ENCODE measurements at places on chromosomes 13 and 19.

DNA sequence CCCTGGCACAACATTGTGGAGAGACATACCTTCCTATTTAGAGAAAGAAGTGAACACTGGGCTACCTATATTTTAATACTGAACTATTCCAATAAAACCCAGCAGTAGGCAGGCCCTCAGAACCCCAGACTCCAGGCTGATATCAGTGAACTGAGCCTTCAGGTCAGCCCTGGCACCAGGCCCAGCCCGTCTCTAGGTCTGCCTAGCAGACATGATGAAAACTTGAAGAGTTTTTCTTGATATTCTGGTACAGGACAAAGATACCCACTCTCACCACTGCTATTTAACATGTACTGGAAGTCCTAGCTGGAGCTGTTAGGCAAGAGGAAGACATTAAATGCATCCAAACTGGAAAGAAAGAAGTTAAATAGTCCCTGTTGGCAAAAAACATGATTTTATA, 396.6 kb upstream of the SPRY2 start:
- DNase-seq, result no peak

DNA sequence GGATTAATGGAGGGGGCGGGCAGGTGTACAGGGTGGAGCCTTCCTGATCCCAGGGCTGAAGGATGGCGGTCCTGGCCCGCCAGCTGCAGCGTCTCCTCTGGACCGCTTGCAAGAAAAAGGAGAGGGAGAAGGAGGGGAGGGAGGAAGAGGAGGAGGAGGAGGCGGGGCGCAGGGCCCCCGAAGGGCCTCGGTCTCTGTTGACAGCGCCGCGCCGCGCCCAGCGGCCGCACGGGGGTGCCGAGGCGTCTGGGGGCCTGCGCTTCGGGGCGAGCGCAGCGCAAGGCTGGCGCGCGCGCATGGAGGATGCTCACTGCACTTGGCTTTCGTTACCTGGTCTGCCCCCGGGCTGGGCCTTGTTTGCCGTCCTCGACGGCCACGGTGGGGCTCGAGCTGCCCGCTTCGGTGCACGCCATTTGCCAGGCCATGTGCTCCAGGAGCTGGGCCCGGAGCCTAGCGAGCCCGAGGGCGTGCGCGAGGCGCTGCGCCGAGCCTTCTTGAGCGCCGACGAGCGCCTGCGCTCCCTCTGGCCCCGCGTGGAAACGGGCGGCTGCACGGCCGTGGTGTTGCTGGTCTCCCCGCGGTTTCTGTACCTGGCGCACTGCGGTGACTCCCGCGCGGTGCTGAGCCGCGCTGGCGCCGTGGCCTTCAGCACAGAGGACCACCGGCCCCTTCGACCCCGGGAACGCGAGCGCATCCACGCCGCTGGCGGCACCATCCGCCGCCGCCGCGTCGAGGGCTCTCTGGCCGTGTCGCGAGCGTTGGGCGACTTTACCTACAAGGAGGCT, at the start of gene PPM1N:
Gene PPM1N, plus strand, starts transcription at position 33 of the 785 bp plus-strand sequence. Its CDS starts 30 bp downstream, at position 63.
- no peak for DNase-seq

- DNase-seq, result peak; percentile 91
Observed at GRCh38 chr19:3346677-3347353, 19.6 kb upstream of the NFIC start.

GRCh38 chr13:98508280-98508679, 68.6 kb downstream of the STK24 start:
- no peak for DNase-seq

DNA sequence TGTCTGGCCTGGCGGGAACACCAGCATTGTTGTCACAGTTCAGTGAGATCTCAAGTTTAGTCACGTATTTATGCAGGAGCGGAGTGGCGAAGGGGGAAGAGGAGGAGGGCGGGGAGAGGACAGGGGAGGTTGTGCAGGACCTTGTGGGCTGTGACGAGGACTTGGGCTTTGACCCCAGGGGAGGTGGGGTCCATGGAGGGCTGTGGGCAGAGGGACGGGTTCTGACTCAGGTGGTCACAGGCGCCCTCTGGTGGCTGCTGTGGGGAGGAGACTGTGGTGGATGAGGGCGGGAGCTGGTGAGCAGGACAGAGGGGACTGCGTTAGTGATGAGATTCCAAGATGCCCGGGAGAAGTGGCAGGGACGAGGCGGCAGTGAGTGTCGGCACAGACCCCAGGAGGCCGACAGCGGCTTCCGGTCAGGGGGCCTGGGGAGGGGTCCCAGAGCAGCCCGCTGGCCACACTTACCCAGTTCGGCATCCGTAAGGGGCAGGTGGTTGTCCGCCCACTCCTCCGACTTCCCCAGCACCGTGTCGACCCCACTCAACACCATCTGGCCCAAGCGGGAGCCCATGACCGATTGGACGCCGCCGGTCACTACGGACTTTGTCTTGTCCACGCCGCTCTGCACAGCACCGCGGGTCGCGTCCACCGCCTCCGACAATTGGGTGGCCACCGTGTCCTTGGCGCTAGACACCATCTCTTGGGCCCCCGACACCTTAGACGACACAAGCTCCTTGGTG, 15.7 kb downstream of the PLIN3 start:
- DNase-seq, result peak; percentile 65

- DNase-seq, result no peak
Observed at GRCh38 chr13:50275392-50276063, 260.3 kb downstream of the KCNRG start.

- no peak for DNase-seq
Observed at GRCh38 chr13:43077461-43077860, 54.1 kb downstream of the DNAJC15 start.

GRCh38 chr19:43820098-43820883, 6.8 kb upstream of the ZNF283 start:
- DNase-seq, result peak; percentile 28

GRCh38 chr19:50778906-50779430, 8.7 kb downstream of the GPR32 start:
- no peak for DNase-seq

GRCh38 chr13:36261976-36262375, 35.6 kb downstream of the CCDC169 start:
- no peak for DNase-seq

DNA sequence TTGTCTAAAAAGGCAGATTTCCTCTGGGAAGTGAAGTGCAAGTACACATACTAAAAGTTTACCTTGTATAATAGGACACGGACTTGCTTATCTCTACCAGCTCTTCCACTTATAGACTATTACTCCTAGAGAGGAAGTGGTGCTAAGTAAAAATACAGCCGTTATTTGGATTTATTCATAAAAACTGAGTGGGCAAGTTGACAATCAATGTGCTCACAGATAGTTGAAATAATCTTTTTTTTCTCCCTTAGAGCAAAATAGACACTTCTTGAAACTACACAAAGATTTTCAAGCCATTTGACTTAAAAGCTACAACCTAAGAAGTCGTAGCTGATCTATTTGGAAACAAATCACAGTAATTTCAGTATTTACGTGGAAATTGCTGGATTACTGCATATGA, 2584.7 kb upstream of the PCDH20 start:
- DNase-seq, result no peak

GRCh38 chr13:51328488-51328887, 11.0 kb upstream of the SERPINE3 start:
- DNase-seq, result no peak

DNA sequence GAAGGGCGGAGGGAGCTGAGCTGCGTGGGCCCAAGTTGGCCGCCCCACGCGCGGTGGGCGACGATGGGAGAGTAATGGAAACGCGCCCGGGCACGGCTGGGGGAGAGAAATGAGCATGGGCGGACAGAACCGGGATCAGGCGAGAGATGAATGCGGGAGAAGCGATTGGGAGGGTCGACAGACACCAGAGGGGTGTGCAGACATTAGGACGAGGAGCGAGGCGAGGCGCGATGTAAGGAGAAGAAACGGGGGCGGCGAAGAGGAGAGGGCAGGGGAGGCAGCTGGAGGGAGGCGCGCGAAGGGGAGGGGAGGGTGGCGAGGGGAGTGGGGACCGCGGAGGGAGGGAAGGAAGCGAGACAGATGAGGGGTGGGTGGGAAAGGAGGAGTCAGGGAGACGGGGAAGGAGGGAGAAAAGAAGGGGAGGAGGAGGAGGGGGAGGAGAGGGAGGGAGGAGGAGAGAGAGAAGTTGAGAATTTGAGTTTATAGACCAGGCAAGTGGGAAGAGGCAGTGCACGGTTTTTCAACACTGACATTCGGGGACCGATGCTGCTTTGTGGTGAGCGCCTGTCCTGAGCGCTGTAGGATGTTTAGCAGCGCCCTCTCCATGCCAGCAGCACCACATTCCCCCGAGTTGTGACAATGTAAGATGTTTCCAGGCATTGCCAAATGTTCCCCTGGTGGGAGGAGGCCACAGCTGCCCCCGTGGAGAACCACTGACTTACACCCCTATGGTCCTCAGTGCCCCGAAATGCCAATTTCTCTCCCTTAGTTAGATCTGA, at the start of gene SHISA7:
Gene SHISA7, minus strand, starts transcription at position 256 of the 779 bp plus-strand sequence. CDS start 437 bp downstream, outside the sequence.
- DNase-seq, result no peak

DNA sequence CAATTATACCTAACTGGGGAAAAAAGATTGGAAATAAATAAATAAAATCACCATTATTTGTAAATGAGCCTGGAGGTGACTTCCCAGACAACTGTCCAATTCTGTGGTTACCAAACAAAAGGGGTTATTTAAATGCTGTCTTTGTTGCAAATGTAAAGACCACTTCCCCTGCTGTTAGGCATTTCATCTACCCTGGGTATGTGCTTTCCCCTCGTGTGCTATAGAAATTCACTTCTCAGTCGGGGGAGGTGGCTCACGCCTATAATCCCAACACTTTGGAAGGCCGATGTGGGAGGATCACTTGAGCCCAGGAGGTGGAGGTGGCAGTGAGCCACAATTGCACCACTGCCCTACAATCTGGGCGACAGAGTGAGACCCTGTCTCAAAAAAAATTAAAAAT, 101.9 kb upstream of the AKAP11 start:
- no peak for DNase-seq

DNA sequence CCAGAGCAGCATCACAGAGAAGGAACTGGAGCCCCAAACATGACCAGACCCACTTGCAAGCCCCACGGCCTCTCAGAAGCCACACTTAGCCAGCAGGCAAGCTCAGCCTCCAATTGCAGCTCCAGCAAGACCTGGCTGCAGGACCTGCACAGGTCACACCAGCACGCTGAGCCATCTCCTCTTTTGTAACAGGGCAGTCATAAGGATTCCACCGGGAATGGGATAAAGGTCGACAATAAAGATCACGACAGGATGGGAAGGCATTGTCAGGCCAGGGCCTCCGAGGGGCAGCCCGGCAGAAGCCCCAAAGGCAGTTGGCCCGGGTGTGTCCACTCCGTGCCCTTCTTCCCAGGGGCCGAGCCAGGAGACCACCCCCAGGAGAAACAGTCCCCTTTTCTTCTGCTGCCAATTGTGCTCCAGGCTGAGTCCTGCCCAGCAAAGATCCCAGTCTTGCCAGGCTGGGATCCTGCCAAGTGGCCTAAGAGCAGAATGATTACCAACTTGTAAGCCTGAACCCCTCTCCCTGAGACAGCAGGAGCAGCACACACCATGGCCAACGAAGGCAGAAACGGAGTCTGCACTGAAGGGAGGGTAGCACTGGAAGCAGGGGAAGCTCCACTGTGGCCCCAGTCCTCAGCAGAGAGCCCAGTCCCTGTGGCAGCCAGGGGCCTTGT, 12.5 kb downstream of the PEPD start:
- DNase-seq, result no peak

GRCh38 chr19:46992699-46993535, 26.7 kb upstream of the NPAS1 start:
- peak; percentile 64 for DNase-seq

GRCh38 chr19:4596033-4596904, 36.8 kb upstream of the SEMA6B start:
- no peak for DNase-seq

DNA sequence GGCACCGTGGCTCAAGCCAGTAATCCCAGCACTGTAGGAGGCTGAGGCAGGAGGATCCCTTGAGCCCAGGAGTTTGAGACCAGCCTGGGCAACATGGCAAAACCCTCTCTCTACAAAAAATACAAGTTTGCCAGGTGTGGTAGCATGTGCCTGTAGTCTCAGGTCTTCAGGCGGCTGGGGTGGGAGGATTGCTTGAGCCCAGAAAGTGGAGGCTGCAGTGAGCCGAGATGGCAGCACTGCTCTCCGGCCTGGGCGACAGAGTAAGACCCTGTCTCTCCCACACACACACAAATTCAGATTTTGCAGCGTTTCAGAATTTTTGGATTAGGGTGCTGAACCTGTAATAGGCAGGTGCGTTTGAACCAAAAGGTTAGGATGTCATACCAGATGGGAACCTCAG, 2.2 kb downstream of the RPS11 start:
- no peak for DNase-seq

- DNase-seq, result no peak
Observed at GRCh38 chr13:97027162-97027554, 32.9 kb upstream of the OXGR1 start.

DNA sequence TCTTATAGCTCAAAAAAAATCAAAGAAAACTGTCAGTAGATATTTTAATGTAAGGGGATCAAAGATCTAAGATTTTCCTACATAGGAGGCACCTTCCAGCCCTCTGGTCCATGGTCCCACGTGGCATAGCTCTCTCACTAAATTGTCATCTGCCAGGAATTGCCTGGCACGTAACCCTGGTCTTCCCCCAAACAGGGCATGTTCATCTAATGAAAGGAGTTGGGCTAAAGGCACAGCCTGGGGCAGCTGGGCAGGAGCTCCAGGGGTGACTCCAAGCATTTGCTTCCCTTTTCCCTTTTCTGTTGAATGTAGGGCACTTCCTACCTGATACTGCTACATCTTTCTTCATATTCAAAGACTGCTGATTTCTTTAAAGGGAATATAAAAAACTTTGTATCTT, 148.7 kb downstream of the COL4A1 start:
- no peak for DNase-seq

DNA sequence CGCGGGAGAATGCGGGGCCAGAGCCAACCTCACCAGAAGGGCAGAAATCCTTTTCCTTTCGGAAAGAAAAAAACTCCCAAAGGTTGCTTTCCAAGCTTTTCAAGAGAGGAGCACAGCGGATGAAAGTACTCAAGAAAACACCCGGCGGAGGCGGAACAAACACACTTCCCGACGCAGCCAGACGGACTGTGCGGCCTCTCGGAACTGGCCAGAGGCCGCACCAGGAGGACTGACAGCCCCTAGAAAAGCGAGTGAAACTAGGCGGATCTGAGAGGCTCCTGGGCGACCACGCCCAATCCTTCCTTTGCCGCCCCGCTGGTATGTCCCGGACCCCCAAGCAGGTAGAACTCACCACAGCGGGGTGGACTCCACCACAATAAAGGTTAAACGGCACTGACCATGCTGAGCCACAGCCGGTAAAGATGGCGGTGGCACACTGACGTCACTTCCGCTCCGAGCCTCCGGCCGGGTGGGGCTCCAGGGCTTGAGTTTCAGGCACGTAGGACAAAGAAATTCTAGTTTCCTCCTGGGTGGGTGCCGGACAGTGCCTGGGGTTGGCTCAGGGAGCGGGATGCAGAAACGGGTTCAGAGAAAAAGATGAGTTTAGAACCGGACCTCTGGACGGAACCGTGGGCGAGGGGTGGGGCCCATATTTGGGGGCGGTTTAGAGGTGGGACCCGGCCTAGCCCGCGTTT, at the start of gene ZNF562:
Gene ZNF562, minus strand, starts transcription at position 438 of the 695 bp plus-strand sequence. CDS start 14,356 bp downstream, outside the sequence.
- peak; percentile 90 for DNase-seq

- DNase-seq, result no peak
Observed at GRCh38 chr13:95209109-95209508, 92.1 kb downstream of the ABCC4 start.

DNA sequence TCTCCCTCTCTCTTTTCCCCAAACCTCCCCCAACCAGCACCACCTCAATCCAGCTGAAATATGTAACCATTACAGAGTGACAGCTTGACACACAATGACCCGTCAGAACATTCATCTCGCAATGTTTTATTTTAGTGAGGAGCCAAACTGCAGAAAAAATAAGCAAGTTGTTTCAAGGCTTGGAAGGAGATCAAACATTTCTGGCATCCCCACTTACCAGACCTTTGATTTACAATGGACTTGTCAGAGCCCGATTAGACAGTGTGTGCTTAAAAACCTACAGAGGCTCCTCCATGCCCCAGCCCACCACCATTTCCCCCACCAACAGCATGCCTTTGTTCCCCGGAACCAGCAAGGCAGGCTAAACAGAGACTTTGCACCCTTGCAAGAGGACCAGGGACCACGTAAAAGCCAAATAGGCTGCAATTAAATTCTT, 382.8 kb upstream of the ZNF507 start:
- no peak for DNase-seq

Data from cerebellum (tissue), 4 donors.